ENCODE measurements at places on chromosomes 2 and 18.

DNA sequence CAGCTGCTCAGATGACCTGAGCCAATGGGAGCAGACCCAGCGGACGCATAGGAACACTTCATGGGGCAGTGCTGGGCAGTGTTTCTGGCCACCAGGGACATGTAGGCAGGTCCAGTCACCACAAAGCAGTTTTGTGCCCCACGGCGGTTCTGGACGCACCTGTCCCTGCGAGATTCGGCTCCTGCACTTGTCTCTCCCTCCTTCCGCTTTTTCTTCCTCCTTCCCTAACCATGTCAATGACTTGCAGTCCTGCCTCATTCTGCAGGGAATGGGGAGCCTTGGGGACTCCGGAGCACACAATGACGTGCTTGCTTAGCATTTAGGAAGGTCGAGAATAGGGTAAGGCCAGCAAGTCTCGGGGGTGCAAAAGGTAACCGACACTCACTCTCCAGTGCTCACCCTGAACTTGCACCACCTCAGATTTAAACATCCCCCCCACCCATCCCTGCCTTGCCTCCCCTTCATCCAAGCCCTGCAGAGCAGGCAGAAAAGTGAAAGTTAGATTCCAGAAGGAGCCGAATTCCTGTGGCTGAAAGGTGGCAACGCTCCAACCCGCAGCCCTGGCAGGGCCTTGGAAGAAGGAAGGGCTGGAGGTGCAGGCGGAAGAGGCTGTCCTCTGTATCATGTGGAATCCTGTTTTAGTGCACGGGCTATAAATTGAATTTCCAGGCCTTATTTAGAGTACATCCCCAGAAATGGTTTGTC, 40.5 kb upstream of the ATG16L1 start:
- no peak for DNase-seq

- DNase-seq, result no peak
Observed at GRCh38 chr18:23587220-23587642, 925 bp upstream of the NPC1 start.

GRCh38 chr2:73892631-73893329, at the start of gene ACTG2:
ACTG2 (plus strand) TSS chr2:73893008; CDS start chr2:73901312, 8,304 bp downstream.
- DNase-seq, result no peak

DNA sequence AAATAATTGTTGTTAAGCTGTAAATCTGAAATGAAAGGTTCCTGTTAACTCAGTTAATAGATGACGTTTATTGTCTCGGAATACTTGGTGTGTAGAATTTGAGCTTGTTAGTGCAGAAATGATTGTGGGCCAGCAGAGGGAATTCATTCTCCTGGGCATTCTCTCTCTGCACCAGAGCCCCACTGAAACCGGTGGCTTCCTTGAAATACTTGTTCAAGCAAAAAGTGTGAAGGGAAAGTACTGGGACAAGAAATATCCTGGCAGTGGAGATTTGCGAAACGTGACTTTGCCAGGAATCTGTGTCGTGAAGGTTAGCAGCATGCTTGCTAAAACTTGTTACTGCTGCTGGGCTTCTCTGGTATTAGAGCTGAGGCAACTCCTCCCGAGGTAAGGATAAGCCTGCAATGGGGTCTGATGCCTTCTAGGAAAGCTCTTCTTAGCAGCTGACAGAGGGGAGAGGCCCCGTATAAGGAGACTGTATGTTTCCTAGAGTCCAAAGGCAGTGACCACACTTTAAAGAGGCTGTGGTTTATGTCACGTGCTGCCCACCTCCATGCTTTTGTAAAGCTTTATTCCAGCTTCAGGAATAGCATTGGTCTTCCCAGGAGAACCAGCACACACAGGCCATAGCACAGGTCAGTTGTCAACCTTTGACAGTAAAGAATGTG, 2.0 kb downstream of the ITGA6 start:
- DNase-seq, result no peak

- DNase-seq, result no peak
Observed at GRCh38 chr2:228474466-228474865, 293.0 kb upstream of the SPHKAP start.

DNA sequence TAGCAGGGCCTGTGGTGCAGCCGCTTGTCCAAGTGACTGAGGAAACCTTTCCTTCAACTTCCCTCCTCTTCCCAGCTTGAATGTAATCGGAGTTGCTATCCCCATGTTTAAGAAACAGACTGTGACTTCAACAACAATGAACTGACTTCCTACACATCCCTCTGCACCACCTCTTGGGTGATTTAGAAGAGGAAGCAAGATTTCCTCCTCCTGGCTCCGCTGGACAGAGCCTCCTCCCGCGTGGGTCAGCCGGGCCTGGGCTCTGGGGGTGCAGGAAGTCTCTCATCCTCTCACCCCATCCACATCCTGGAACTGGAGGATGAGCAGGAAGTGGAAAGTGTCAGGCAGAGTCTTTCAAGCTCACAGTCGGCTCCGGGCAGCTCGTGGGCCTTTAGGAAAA, 84.3 kb downstream of the GATA6 start:
- DNase-seq, result no peak

GRCh38 chr18:3354506-3354905, 92.6 kb downstream of the MYL12B start:
- no peak for DNase-seq

- DNase-seq, result no peak
Observed at GRCh38 chr2:101162561-101163330, 11.6 kb upstream of the TBC1D8 start.

Data from stimulated activated naive CD8-positive, alpha-beta T cell treated with anti-CD3 and anti-CD28 coated beads, Interleukin-15, Interleukin-2, amounts not matched to agents 100 U/mL and 50 U/mL, for 24 hours (primary cell).